ENCODE measurements at places on chromosomes 7 and 10.

- DNase-seq = no peak
These were observed 466.0 kb upstream of the GHITM start for GRCh38 chr10:83673316-83673715.

GRCh38 chr10:42598249-42598873 lies 40.0 kb downstream of the ZNF33B start:
- no peak for DNase-seq

GRCh38 chr7:83426325-83426724 lies 222.6 kb downstream of the SEMA3E start:
- no peak for DNase-seq

DNA sequence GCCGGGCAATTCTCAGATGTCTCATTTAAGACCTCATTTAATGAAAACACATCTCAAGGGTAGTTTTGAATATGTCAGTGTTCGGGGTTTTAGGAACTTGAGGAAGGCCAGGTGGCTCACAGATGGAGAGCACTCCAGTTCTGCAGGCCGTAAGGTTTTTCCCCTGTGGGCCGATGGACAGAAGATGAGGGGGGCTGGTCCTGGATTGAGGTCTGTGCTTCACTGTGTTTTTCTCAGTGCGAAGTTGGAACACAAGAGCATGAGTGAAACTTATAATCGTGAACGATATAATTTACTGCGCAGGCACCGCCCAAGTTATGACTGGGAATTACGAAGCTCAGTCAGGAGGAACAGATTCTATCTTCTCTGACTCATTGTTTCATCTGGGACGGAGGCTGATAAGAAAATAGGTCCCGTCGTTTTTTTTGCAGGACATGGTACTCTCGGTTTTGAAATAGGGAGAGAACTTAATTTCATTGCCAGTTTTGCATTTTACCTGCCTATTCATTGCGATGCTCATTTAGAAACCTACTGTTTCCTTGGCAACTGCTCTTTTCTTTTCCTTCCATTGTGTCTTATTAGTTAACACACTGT lies 591.0 kb upstream of the PFKP start:
- no peak for DNase-seq

DNA sequence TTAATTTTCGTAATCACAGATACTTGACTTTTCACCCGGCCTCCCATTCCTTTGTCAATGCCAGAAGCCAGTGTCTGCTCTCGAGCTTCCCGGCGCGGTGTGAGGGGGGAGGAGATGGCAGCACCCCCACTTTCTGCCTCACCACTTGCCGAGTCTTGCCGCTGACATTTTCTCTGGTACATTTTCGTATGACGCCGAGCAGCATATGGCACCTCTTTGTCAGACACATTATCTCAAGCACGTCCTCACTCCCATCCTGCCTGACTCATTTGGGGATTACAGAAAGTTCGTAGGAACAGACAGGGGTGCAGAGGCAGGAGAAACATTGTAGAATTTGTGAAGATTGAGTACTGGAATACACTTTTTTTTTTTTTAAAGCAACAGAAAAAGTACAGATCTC lies 60.8 kb upstream of the SORCS3 start:
- DNase-seq = no peak

- no peak for DNase-seq
These were observed 143.0 kb downstream of the LCOR start for GRCh38 chr10:96975136-96975535.

GRCh38 chr7:73700069-73700423 lies 16.6 kb downstream of the BUD23 start:
- DNase-seq = no peak

- no peak for DNase-seq
These were observed 14.1 kb downstream of the ELMO1 start for GRCh38 chr7:37434529-37434928.

DNA sequence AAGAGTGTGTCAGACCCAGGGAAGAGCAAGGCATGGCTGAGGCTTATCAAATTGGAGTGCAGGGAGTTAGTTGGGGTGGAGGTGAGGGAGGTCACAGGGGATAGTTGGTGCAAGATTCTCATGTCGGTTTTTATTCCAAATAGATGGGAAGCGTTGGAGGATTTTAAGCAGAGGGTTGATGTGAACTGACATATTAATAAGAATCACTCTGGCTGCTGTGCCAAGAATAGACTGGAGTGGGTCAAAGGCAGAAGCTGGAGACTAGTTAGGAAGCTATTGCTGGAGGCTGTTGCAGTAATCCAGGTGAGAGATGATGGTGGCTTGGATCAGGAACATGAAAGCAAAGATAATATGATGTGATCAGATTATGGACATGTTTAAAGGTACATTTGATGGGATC lies 36.5 kb downstream of the LRRC18 start:
- no peak for DNase-seq

- no peak for DNase-seq
These were observed 270.7 kb downstream of the ADRA2A start for GRCh38 chr10:111347386-111348013.

DNA sequence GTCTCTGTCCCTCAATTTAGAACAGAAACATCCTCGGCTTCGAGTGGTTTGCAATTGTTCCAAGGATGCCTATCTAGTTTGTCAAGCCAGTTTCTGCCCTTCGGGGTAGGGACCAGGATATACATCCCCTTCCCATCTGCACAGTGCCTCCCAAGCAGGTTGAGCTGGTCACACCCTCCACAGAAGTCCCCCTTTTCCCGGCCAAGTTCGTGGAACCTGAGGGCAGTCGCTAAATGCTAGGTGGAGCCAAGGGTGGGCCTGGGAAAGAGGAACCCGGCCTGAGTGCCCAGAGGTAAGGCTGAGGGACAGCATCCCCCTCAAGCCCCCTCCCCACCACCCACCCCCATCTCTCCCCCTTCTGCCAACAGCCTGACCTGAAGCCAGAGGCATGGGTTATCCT lies 62.4 kb upstream of the NANOS1 start:
- DNase-seq = no peak

GRCh38 chr10:123480845-123481244 lies 185.3 kb upstream of the GPR26 start:
- DNase-seq = no peak

- no peak for DNase-seq
These were observed 37.5 kb downstream of the NET1 start for GRCh38 chr10:5449823-5450222.

GRCh38 chr10:46545861-46546590 lies 10.4 kb downstream of the GPRIN2 start:
- no peak for DNase-seq

- no peak for DNase-seq
These were observed 36.0 kb upstream of the DLD start for GRCh38 chr7:107854989-107855388.

- DNase-seq = no peak
These were observed 207.3 kb upstream of the BMPER start for GRCh38 chr7:33698041-33698440.

- no peak for DNase-seq
These were observed 29.0 kb downstream of the ATOH7 start for GRCh38 chr10:68202960-68203353.

DNA sequence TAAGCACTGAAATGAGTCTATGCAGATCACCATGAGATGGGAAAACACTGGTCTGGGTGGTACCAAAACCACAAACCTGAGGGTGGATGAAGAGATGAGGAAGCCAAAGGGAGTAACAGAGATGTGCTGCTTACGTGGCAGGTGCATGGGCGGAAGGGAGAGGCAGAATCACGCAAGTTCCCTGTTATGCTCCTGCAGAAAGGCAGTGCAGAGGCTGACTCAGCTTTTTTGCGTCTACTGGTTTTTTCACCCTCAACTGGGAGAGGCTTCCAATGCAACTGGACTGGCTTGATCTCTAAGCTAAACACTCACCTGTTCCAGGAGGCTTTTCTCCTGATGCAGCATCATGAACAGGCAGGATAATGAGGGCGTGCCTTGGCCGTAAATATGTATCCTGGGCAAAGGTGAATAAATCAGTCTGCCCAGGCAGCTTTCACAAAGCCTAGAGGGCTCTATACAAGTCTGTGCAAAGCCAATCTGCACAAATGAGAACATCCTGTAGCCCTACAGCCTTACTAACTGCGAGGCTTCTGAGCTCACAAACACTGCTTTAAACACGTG lies 95.4 kb upstream of the AFAP1L2 start:
- no peak for DNase-seq

DNA sequence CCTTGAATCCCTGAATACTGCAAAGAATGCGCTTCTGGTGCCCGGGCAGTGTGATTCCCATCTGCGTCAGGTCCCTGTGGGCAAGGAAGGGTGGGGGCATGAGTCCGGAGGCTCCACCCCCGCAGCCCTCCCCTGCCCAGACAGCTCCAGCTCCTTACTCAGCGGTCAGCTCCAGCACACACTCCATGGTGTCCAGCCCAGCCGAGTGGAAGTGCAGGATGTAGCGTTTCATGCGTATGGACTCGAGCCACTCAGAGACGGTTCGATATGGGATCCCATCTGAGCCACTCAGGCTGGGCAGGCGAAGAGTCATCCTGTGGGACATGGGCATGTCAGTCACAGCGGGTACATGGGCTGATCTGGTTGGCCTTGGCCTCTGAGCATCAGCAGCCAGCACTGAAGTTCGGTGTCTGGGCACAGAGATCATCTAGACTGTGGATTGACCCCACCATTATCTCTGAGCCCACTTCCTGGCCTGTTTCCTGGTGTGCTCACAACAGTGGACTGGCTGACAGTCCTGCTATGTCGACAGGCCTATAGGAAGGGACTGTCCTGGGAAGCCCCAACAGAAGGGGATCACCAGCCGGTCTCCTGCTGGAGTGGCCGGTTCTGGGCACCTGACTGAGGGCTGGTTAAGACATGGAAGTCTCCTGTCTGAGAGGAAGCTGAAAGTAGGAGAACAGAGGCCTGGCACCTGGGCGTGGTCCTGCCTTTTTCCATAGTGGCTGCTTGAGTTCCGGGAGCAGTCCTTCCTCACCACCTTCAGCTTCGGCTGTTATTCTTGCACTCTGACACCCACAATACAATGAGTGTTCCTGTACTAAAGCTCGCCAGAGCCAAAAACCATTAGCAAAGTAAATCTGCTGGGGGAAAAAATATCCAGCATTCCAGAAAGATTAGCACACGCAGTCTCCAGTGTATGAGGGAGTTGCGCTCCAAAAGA lies 10.6 kb downstream of the ZYX start:
- DNase-seq = no peak

- no peak for DNase-seq
These were observed 223.4 kb downstream of the BMPER start for GRCh38 chr7:34128762-34129161.

GRCh38 chr7:85719981-85720953 lies 533.4 kb upstream of the SEMA3D start:
- DNase-seq = no peak

- no peak for DNase-seq
These were observed 18.1 kb upstream of the TRIM8 start for GRCh38 chr10:102626026-102626685.

DNA sequence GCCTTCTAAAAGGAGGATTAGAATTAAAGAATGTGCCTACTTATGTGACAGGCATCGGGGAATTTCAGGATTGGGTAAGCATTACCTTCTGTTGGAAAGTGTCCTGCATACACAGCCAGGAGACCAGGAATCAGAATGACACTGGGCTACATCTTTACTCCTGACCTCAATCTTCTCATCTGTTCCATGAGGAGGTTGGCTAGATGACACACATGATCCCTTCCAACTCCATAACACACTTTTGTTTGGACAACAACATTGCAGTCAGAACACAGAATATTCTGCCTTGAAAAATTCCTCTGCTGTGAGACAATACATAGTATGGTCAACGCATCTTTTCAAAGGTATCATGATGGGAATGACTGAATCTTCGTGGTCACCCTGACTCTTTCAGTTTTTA lies 1281.2 kb upstream of the SORCS1 start:
- DNase-seq = no peak

- DNase-seq = no peak
These were observed 397 bp upstream of the NFE2L3 start for GRCh38 chr7:26151650-26151952.

GRCh38 chr10:44284198-44285084 lies 100.5 kb downstream of the CXCL12 start:
- DNase-seq = no peak

DNA sequence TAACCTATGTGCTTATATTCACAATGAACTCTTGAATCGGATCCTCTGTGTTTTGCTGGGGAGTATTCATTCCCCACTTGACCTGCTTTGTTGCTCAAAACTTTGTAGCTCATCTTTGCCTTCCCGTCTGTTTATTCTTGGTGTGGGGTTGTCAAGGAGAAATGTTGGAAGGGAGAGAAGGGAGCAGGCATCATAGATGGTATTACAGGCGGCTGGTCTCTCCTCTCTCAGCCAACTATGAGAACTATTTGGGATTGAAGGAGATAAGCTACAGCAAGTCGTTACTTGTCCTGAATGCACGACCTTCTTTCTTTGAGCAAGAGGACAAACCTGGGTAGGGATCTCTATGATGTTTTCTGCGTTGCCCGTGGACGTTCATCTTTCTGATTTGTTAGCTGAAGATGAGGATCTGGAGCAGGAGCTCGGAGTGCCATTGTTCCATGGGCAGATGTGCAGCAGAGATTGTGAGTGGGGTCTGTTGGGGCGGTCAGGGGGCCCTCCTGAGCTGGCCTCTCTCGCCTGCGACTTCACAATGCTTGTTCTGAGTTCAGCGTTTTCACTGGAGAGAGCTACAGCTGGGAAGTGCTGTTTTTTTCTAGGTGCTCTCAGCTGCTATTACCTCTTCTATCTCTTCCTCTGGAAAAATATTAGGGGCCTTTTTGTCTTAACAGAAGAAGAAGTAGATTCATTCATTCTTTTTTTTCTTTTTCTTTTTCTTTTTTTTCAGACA lies 126.9 kb upstream of the KLF6 start:
- DNase-seq = no peak

DNA sequence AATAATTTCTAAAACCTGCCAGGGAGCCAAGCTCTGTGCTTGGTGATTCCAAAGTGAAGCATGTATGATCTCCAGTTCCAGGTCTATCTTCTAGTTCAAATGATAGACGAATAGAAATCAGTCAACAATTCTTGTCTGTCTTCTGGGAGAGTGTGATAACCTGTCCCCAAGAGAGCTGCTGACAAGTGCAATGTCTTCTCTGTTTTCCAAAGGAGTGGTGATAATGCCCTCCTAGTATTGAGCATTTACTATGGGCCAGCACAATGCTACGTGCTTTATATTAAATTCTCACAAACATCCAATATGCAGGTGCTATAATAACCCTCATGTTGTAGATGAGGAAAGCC lies 10.2 kb downstream of the MXI1 start:
- DNase-seq = no peak

- DNase-seq = no peak
These were observed 33.8 kb downstream of the RAMP3 start for GRCh38 chr7:45191396-45191795.

- DNase-seq = no peak
These were observed at the start of gene LRRC17 for GRCh38 chr7:102912742-102913141. TSS of gene LRRC17 (plus strand) at chr7:102913000. CDS start at chr7:102933914, 20,914 bp downstream.

GRCh38 chr10:69234447-69234846 lies 14.3 kb downstream of the HKDC1 start:
- no peak for DNase-seq

GRCh38 chr7:87982116-87982515 lies 48.1 kb downstream of the ADAM22 start:
- no peak for DNase-seq

Data from iPS DF 19.7 (cell line).